Stromal cell of bone marrow (primary cell): ENCODE measurements at places on chromosomes 13 and 19.

GRCh38 chr19:55585658-55586339 is 5.2 kb upstream of the ZNF579 start:
- peak; percentile 30 for DNase-seq

DNA sequence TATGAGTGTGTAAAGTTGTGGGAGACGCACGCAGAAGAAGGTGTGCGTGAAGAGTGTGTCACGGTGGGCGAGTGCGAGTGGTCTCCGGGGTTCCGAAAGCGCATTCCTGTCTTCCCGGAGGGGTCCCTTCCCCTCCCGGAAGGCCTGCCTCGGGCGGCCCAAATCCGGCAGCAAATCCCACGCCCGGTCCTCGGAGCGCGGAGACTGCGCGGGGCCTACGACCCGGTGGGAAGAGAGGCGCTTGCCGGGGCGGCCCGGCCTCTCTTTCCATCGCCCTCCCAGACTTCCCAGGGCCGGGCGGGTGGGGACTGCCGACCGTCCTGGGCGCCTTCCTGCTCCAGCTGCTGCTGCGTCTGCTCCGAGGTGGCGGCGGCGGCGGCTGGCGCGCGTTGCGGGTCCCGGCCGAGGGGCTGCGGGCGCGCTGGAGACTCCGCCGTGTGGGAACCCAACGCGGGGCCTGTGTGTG is 2.1 kb downstream of the ZIC5 start:
- DNase-seq, result no peak

DNA sequence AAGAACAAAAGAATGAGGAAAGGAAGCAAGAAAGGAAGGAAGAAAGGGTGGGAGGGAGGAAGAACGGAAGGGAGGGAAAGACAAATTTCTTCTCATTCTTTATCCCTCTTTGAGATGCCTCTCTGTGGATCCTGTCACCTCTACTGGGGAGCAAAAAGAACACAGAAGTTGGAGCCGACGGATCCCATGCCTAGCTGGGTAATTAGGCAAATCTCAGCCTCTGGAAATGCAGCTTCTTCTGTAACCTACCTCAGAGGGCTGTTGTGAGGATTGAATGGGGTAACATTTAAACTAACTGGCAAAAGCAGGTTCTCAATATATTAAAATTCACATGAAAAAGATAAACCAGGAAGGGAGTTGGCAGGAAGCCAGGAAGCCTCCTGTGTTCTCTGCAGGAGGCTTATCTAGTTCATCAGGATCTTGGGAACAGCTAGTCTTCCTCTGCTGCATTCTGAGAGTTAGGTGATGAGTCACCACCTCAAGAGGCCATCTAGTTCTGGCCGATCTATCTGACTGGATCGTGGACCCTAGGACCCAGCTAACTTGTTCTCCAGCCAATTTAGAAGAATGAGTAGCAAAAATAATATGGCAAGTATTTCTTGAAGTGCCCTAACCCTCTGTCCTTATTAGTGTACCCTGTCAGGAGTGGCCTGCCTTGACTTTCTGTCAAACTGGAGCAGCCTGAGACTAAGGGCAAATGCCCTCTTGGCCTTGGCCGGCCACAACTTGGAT is 15.2 kb upstream of the CPB2 start:
- no peak for DNase-seq

- no peak for DNase-seq
Measured at GRCh38 chr19:8814176-8814575, 17.9 kb downstream of the ZNF558 start.

DNA sequence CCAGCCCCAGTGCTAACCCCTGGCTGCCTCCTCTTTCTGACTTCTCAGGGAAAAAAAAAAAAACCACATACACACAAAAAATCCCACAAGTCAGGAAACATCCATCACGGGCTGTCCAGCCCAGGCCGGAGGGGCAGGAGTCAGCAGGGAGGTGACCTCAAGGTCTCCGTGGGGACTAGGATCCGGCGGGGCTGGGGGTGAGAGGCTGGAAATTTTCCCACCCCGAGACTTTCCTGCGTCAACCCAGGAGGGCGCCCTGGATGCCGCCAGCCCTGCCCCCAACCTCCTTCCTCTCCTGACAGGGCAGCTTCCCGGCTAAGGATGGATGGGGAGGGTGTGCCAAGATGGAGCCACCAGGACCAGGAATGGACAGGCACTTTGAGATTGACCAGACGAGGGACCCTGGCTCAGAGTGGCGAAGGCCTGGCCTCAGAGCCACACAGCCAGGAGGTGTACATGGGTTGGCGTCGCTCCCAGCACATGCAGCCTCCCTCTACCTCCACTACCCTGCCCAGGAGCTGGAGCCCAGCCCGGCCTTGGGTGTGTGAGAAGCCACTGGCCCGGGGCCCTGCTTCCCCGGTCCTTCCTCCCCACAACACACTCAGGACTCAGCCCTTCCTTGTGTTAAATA is 33.3 kb downstream of the BLOC1S3 start:
- DNase-seq, result no peak

DNA sequence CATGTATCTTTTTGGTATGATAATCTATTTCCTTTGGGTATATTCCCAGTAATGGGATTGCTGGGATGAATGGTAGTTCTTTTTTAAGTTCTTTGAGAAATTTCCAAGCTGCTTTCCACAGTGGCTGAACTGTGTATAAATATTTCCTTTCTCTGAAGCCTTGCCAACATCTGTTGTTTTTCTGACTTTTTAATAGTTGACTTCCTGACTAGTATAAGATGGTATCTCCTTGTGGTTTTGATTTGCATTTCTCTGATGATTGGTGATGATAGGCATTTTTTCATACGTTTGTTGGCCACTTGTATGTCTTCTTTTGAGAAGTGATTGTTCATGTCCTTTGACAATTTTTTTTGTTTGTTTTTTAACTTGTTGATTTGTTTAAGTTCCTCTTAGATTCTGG is 61.6 kb upstream of the PCDH17 start:
- DNase-seq, result no peak

DNA sequence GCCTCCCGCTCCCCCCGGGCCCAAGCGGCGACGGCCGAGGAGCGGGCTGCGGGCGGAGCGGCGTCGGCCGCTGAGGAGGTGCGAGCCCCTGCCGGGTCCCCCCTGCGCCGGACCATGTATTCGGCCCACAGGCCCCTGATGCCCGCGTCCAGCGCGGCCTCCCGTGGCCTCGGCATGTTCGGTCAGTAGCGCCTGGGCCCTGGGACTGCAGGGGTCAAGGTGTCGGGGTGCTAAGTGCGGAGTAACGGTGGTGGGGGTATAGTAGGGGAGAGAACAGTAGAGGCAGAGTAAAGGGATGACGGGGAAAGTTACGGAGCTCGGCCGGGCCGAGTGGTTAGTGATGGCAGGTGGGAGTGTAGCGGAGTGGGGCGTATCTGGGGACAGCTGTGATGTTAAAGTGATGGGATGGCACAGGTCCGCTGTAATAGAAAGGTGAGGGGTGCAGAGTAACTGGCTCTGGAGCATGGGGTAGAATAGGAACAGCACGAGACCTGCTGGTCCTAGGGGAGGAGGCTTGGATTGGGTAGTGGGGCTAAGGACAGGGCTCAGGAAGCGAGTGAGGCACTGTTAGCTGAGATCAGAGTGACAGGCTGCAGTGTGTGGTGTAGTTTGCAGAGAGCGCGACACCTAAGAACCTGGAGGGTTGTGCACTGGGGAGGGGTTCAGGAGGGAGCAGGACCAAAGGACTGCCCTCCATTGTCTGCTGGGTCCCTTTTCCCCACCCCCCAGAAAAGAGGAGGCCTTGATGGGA is 15.7 kb downstream of the CIC start:
- DNase-seq, result no peak

DNA sequence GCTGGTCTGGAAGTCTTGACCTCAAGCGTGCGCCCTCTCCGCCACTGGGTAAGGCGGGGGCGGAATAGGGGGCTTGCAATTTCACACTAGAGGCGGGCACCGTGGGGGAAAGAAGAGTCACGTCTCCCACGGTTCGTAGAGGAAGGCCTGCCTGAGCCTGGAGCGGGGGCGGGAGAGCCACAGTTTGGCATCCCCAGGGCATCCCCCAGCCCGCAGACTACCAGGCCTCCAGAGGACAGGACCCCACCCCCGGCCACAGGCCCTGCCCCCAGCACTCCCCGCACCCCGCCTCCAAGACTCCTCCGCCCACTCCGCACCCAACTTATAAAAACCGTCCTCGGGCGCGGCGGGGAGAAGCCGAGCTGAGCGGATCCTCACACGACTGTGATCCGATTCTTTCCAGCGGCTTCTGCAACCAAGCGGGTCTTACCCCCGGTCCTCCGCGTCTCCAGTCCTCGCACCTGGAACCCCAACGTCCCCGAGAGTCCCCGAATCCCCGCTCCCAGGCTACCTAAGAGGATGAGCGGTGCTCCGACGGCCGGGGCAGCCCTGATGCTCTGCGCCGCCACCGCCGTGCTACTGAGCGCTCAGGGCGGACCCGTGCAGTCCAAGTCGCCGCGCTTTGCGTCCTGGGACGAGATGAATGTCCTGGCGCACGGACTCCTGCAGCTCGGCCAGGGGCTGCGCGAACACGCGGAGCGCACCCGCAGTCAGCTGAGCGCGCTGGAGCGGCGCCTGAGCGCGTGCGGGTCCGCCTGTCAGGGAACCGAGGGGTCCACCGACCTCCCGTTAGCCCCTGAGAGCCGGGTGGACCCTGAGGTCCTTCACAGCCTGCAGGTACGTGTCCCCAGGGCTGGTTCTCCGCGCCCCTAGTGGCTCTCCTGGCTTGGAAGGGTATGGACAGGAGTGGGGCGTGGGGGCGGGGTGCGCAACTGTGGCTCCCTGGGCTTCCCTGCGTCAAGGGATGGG is at the start of gene ANGPTL4:
ANGPTL4 (plus strand) TSS at position 353 of the 969 bp plus-strand sequence; CDS start at position 520, 167 bp downstream.
- peak; percentile 47 for DNase-seq

DNA sequence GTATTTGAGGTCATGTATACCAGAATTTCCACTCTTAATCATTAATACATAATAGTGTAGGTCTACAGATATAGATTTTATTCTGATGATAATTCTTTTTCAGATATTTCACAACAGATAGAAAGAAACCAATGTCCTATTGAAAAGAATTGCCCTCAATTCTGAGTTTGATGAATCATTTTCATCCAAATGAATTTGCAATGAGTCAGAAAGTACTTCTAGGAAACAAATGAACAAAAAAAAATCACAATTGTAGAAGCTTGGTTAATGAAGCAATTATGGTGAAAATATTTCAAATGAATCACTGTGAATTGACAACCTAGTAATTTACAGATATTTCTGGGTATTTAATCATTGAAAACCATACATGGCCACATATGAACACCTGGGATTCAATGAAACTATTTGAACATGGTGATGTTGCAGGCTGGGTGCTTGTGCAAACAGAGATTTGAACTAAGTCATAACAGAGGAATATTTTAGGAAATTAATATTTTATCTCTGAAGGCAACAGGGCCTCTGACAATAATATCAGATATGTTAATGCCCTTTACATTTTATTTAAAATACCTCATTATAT is 360.9 kb downstream of the SLITRK5 start:
- no peak for DNase-seq

GRCh38 chr13:90591260-90591926 is 756.1 kb upstream of the MIR17HG start:
- no peak for DNase-seq
